ENCODE measurements at places on chromosomes 6 and 20.

- no peak for DNase-seq
These were observed 49.2 kb downstream of the PPP1R16B start for GRCh38 chr20:38854654-38855066.

- DNase-seq: no peak
These were observed at the start of gene SCRT2 for GRCh38 chr20:675453-676314. Gene SCRT2 (minus strand): TSS chr20:675802. CDS start chr20:675601, 201 bp downstream.

GRCh38 chr6:44646355-44646754 lies 258.8 kb downstream of the CDC5L start:
- DNase-seq: no peak

DNA sequence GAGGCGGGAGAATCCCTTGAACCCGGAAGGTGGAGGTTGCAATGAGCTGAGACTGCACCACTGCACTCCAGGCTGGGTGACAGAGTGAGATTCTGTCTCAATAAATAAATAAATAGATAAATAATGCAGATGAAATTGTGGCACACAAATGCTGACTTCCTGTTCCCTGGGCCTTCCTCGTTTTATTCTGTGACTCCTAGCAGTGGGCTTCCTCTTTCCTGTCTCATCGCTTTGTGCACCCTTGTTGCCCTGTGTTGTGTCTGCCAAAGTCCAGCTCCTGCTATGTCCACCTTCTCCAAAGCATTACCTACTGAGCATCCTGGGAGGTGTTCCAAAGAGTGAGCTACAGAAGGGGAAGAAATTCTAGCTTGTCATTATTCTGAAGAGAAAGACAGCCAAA lies 100.2 kb upstream of the TIAM2 start:
- DNase-seq: no peak

- DNase-seq: no peak
These were observed 186.3 kb downstream of the OGFRL1 start for GRCh38 chr6:71474942-71475341.

DNA sequence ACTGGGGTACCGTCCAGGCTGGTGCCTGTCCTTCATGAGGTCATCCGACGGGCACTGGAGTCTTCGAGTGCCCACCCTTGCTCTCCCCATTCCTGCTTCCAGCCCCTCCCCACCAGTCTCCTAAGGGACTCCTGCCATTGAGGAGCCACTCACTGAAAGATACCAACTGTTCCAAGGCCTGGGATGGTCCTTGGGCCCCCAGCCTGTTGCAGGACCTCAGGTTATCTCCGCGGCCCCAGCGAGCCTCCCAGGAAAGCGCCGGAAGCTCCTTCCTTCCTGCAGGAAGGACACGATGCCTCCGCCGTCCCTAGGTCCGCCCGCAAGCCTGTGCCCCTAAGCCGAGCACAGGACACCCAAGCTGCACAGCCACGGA lies 1.2 kb downstream of the NKAIN4 start:
- DNase-seq: no peak

DNA sequence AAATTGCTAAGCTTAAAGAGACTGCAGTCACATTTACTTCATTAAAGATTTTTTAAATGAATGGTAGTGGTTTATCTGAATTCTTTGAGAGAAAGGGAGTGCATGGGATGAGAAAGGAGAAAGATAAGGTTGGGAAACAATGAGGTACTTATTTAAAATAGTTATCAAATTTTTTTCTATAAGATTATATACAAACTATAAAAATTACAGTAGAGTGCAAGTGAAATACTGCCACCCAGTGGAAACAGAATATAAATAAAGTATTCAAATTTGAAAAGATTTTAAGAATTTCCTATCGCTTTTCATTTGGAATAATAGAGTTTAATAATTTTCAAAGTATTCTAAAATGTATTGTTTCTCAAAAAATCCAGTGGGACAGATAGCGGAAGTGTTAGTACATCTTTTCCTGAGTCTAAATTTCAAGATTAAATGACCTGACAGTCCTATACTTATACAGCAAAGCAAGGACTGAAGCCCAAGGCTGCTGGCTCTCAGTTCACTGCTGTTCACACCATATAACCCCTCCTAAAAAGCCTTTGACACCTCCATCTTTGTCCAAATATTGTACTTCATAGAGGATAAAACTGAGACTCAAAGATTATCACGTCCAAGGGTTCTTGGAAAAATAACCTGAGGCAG lies 31.1 kb downstream of the EPM2A start:
- DNase-seq: peak; percentile 58

- no peak for DNase-seq
These were observed 103.1 kb downstream of the SULF2 start for GRCh38 chr20:47682028-47682783.

- peak; percentile 82 for DNase-seq
These were observed 2.1 kb downstream of the VEGFA start for GRCh38 chr6:43771858-43772680.

GRCh38 chr6:108627692-108628550 lies 67.2 kb downstream of the FOXO3 start:
- no peak for DNase-seq

- DNase-seq: no peak
These were observed 85.2 kb downstream of the TNFAIP3 start for GRCh38 chr6:137952247-137952646.

GRCh38 chr6:87736809-87737540 lies 34.9 kb upstream of the AKIRIN2 start:
- no peak for DNase-seq

DNA sequence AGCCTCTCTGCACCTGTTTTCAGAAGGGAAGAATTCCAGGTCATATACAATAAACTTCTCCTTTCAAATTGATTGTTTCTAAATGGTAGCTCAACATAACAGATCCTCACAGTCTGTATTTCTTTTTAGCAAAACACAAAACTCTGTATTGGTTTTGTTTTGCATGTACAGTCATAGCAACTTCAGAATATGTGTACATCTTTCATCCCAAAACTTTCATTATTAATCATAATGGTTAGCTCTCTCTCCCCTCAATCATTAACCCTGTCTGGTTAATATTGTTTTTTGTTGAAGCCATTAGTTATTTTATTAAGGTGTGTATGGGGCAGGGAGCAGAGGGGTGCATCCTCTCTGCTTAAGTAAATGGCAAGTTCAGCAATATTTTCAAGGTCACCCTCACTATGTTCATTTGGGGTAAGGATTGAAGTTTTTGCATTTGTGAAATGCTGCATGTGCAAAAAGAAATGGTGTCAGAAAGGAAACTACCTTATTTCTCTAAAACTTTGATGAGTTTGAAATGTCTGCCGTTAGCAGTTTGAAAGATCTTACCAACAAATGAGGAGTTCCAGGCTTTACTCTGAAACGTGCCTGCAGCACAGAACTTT lies 136.8 kb upstream of the BTBD3 start:
- DNase-seq: no peak

DNA sequence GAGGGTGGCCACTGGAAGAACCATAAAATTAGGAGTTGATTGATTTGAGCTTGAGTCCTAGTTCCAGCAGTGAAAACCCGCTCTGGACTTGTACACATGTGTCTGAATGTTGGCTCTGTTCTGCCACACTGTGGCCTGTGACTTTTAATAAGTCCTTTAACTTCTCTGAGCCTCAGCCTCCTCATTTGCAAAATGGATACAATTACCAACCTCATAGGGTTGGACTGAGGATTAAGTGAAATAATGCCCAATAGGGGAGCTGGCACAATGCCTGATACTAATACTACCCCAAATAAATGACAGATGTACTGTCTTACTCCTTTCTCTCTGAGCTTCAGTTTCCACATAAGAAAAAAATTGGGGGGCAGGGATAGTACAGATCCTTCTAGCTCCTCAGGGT lies 92.6 kb upstream of the RIPOR2 start:
- DNase-seq: peak; percentile 93

- DNase-seq: no peak
These were observed 80.7 kb downstream of the TFAP2B start for GRCh38 chr6:50899306-50899870.

DNA sequence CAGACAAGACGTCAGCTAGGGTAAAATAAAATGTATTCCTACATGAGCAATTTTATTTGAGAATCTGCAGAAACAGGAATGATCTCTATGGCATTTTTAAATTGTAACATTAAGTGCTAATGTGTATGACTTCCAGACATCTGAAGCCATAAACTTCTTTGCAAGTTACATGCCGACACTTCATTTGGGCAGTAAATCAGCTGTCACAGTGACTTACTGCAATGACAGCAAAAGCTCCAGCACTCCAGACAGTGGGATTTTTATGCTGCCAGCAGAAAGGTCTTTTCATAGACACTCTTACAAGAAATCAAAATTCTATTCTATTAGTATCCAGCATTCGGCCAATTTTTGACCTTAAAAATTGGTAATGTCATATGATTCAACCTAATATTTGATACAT lies 156.3 kb upstream of the SNX9 start:
- no peak for DNase-seq

- no peak for DNase-seq
These were observed 7.8 kb upstream of the KHDC1L start for GRCh38 chr6:73233048-73233447.

- no peak for DNase-seq
These were observed 672.4 kb upstream of the MARCKS start for GRCh38 chr6:113184736-113185135.

DNA sequence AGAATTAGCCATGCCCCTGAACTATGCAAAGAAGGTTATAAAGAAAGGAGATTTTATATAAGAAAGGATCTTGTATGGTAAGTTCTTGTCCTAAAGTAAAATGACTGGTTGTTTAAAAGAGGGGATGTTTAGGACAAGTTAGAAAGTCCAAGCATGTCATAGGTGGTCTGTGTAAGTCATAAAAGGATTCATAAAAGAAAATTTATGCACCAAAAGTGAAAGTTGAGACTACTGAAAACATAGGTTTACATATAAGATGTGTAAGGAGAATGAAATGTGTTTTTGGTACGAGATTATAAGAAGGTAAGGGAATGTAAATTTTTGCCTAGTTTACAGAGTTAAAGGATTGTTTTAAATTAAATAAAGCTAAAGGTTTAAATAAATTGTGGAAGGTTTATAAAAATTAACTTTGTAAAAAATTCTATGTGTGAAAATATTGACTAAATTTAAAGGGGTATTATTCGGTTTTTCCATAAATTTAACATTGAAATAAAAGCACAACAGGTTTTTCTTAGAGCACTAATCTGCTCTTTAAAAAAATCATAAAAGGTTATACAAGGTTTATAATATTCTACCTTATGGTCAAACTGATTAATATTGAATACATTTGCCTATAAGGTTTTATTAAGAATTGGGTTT lies 93.6 kb upstream of the UST start:
- DNase-seq: no peak

GRCh38 chr6:44342489-44342888 lies at the start of gene SPATS1:
Gene SPATS1 (plus strand): TSS chr6:44342650. CDS start chr6:44343096, 446 bp downstream.
- DNase-seq: no peak

GRCh38 chr20:32664678-32665159 lies 9.0 kb downstream of the C20orf203 start:
- no peak for DNase-seq

- no peak for DNase-seq
These were observed 100.0 kb upstream of the CNR1 start for GRCh38 chr6:88266126-88266525.

DNA sequence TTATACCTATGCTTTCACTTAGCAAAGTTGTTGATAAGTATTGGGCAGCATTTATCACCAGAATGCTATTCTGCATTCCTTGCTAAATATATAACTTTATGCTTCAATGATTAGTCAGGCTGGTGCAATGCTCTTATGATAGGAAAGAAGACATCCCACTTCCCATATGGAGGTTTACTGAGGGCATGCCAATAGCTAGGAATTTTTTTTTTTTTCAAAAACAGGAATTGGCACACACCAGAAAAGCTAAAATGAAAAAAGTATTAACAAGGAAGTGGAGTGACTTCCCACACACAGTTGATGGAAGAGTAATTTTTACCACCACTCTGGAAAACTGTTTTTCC lies 90.8 kb downstream of the FRK start:
- no peak for DNase-seq

DNA sequence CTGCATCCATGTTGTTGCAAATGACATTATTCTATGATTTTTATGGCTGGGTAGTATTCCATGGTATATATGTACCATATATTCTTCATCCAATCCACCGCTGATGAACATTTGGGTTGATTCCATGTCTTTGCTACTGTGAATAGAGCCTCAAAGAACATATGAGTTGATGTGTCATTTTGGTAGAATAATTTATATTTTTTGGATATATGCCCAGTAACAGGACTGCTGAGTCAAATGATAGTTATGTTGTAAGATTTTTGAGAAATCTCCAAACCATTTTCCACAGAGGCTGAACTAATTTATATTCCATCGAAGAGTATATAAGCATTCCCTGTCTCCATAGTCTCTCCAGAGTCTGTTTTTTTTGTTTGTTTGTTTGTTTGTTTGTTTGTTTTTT lies 1373.5 kb downstream of the GRIK2 start:
- DNase-seq: no peak

- no peak for DNase-seq
These were observed 123.9 kb downstream of the MAP3K4 start for GRCh38 chr6:161115468-161115867.

- DNase-seq: no peak
These were observed 88.9 kb downstream of the ARMC2 start for GRCh38 chr6:108937170-108937569.

DNA sequence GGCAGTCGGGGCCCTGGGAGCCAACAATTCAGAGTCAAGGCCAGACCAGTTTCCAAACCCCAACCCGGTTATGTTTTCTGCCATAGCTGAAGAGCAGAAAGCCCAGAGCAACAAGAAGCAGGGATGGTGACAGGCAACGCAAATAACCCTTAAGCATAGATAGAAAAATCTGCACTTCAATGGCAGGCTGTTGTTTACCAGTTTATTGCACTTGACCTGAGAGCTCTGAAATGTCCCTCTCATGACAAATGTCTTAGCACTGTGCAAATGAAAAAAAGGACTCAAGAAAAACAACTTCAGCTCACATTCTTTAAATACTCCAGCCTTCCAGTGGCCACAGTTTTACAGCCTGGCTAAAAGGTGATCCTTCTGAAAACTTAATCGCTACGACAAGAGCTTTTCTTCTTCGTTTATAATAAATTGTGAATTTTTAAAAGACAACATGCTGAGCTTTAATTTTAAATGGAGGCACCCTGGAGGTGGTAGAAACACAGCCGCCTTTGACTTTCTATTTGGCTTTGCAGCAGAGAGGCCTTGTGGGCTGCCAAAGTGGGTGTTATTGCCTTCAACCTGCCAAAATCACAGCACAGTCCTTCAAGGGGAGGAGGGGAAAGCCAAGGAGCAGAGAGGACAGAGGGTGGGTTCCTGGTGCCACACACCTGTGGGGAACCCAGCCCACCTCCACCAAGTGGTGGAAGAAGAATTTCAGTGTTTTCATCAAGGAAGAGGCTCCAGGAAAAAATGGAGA lies 289.5 kb upstream of the CDYL start:
- no peak for DNase-seq

- no peak for DNase-seq
These were observed 137.2 kb downstream of the EYA2 start for GRCh38 chr20:47031821-47032220.

- DNase-seq: no peak
These were observed 5.0 kb downstream of the PYGB start for GRCh38 chr20:25252686-25253421.

DNA sequence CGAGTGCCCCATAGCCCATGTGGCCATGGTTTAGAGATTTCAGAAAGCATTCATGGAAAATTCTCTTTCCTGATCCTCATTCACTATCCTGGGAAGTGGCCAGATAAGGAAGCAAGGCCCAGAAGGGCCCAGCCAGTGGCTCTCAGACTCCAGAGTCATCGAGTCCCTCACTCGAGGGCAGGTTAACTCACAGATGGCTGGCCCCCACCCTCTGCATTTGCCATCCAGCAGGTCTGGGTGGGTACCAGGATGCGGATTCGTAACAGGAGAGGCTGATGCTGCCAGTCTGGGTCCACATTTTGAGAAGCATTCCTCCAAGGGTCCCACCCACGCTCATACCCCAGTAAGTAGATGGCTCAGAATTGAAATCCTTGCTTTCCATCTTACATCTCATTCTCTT lies 3.8 kb upstream of the SSTR4 start:
- DNase-seq: no peak

All from Karpas-422 (cell line).